Left ventricle myocardium inferior (tissue), 1 donor: ENCODE measurements at places on chromosomes 3 and 15. TPM values are rescaled to one million over a fixed set of nuclear protein-coding genes. Genes with fewer than 3 reads are reported as not detected.

DNA sequence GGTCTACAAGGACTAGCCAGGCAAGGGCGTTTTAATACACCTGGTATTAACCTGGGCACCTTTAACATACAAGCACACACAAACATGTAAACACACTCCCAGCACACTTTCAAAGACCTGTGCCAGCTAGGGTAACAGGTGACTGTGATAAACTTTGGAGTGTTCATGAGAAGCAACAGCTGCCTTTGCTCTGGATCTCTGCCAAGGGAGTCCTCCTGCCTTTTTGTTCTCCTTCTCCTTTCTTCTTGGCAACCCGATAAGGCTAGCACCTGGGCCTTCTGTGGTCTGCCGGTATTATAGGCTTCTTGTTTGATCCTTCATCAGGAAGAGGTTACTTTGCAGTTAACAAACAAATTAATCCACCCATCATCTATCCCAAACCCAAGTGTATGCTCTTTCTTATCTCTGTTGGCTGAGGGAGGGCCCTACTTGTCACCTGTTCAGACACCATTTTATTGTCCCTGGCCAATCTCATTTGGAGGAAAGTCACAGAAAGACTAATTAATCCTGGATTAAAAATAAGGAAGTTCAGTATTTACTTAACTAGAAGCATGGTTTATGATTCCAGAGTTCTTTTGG is at the start of gene RETNLB:
RETNLB (minus strand) TSS at position 7 of the 579 bp plus-strand sequence. CDS start 225 bp downstream, outside the sequence.
- no peak for DNase-seq

- no peak for DNase-seq
Observed at GRCh38 chr3:541062-541801, 344.7 kb downstream of the CHL1 start.

GOLIM4 gene
- 74.8 TPM for total RNA-seq

LEKR1 gene
- total RNA-seq, result 0.71 TPM

DNA sequence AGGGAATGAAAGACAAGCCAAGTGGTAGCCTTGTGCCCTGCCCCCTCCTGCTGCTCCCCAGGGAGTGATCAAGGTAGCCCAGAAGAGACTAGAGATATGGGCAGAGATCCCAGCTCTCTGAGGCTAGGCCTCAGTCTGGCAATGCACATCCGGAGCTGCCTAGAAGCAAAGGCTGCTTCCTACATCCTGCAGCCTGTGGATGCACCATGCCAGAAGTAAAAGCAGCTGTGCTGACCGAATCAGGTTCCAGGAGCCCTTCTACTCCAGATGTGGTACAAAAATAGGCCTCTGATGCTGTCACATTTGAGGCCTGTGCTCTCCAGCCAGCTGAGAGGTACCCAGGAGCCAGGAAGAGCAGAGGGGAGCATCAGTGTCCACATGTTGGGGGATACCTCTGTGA is 16.0 kb downstream of the TRAIP start:
- DNase-seq, result no peak

C15orf62 gene
- total RNA-seq, result 0.30 TPM

DNA sequence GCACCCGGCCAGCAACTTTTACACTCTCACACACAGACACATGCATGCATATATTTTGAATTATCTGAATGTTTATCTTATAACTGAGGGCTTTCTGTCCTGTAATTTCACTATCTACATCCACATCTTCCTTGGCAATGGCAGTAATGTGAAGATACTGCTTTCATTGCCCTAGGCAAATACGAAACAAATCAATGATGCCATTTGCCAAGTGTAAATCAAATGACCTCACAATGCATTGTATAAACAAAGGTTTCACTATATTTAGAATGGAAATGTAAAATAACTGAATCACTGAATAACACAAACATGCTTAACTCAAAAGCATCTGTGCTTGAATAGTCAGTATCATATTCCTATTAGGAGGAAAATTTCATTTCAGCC is 455.6 kb downstream of the TBL1XR1 start:
- DNase-seq, result no peak
